Ascending aorta (tissue), 2 donors: ENCODE measurements at places on chromosomes 12 and 14. TPM values are rescaled to one million over a fixed set of nuclear protein-coding genes. Genes with fewer than 3 reads are reported as not detected.

- no peak for DNase-seq
These were observed 7.5 kb downstream of the LAG3 start for GRCh38 chr12:6779708-6780432.

The SLC6A12 gene
- total RNA-seq = 1.4 TPM

The ATXN7L3B gene
- total RNA-seq = 11.3 TPM

DNA sequence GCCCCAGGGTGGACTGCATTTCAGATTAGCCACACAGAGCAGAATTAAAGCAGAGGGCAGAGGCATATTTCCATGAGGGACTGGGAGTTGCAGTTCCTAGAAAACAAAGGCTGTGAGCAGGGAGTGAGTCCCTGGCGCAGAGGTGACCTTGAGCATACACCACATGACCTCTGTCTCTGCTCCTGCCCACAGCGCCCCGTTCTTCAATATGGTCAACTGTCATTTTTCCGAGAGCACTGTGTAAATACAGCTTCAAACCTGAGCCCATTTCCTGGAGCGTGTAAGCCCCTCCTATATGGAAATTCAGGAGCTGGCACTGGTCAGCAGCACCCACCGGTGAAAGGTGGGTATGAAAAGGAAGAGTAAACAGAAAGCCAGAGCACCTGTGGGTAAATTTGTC lies 192.2 kb upstream of the PELI2 start:
- no peak for DNase-seq

GRCh38 chr14:63760014-63760413 lies 32.1 kb upstream of the SGPP1 start:
- no peak for DNase-seq
